ENCODE measurements at places on chromosomes 7 and 10.

- no peak for DNase-seq
Measured at GRCh38 chr7:145050415-145050814, 214.6 kb upstream of the TPK1 start.

DNA sequence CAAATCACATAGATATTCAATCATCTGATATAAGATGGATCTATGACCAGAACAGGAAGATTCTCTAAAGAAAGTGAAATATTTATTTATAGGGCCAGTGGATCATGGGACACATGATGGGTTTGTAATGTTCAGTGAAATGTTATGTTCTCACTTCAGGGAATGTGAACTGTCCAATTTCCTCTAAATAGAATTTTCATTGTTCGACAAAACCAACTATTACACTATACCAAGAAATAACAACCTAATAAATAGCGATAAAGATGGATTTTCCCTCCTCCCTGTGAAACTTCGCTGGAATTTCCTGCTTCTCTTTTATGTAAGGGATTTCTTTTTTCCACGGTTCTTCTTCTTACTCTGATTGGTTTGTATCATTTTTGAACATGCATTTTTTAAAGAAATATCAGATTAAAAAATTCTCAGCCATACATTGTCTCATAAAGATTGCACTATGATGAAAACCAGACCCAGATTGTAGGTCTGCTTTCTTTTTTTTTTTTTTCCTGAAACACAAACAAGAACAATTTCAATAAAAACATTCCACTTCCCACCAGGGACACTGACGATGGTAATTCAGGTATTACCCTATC is 139.8 kb upstream of the ZEB1 start:
- no peak for DNase-seq

GRCh38 chr7:149856583-149856982 is 17.2 kb upstream of the ATP6V0E2 start:
- no peak for DNase-seq

- DNase-seq = no peak
Measured at GRCh38 chr10:5125315-5126044, 31.3 kb downstream of the AKR1C3 start.

DNA sequence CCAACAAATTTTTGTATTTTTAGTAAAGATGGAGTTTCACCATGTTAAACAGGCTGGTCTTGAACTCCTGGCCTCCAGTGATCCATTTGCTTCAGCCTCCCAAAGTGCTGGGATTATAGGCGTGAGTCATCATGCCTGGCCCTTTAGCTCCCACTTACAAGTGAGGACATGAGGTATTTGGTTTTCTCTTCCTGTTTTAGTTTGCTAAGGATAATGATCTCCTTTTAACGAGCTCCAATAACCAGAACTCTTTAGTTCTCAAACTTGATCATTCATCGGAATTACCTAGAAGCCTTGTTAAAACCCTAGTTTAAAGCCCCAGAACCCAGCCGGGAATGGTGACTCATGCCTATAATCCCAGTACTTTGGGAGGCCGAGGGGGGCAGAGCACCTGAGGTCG is 481.4 kb downstream of the TYW1 start:
- DNase-seq = no peak

DNA sequence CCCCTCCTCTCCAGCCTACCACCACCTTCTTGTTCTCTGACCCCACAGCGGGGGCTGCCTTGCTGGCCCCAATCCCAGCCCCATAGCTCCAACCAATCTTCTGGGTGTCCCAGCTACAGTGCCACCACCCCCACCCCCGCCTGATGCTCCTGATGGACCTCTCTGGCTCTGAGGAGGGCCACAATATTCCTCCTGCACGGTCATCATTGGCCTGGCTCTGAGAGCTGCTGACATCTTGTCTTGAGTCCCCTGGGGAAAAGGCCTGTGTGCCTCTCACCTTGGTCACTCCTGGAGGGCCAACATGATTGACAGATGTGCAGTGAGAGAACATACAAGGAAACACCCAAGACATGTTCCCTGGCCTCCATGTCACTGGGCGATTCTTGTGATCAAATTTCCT is 7.6 kb downstream of the GDF2 start:
- no peak for DNase-seq

GRCh38 chr10:13095094-13095493 is 4.9 kb upstream of the OPTN start:
- DNase-seq = no peak

DNA sequence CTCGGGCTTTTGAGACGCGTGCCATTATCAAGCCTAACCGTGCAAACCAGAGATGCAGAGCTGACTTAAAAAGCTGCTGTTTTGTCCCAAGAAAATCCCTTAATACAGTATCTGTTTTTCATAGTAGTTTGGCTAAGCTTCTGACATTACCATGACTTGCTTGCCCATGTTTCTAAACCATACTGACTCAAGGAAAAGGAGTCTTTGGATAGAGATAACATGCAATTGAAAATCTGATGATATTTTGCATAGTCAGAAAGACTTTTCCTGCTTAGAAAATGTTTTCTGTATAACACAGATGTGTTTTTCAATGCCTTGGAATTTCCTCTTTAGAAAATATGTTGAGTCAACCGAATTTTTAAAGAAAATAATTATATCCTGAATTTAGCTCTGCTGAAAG is 21.5 kb upstream of the AKR1E2 start:
- no peak for DNase-seq

DNA sequence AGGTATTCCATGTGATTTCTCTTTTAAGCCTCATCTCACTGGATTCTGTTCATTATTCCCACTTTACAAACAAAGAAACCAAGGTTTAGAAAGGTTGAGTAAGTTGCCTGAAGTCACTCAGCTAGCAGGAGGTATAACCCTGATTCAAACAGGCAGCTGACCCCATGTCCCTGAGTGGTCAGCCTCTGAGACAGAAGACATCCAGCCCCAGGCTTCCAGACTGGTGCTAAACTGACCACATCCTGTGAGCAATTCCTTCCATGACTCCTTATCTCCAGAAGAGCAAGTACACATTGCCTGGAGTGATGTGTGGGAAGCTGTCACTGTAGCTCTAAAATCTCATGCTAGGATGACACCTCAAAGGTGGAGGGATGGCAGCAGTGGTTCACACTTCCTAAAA is 3.7 kb downstream of the PLPP4 start:
- no peak for DNase-seq

DNA sequence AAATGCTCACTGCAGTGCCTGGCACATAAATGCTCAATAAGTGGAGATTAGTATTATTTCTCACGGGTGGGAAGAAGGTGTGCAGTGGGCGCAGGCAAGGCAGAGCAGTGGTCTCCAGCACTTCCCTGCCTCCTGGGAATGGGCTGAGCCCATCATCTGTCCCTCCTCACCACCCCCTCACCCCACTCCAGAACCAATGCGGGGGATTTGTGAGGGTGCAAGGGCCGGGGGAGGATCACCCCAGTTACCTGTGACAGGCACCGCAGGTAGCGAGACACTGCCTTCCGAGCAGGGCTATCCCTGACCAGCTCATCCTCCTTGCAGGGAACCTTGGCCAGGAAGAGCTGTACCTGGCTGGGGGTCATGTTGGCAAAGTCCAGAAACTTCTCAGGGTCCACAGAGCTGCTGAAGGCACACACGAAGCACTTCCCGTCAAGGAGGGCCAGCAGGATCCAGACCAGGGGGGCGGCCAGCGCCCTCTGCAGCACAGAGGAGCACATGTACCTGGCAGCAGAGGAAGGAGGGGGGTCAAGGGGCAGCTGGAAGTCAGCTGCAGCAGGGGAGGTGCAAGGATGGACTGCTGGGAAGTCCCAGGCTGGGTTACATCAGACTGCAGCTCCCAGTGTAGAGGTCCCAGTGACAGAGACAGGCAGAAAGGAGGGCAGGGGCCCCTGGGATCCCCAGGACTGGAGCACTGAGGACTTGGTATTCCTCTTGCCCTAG is 2.8 kb downstream of the CALHM3 start:
- no peak for DNase-seq

DNA sequence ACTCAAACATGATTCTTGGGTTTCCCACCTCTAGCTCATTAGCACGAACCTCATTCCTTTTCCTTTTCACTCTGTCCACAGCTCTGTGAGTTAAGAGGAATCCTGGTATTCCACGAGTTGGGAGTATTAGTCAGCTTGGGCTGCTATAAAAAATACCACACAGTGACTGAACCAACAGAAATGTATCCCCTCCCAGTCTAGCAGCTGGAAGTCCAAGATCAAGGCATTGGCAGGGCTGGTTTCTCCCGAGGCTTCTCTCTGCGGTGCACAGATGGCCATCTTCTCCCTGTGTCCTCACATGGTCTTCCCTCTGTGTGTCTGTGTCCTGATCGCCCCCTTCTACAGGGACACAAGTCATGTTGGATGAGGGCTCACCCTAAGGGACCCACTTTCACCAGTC is 261.6 kb downstream of the TNS3 start:
- DNase-seq = no peak

DNA sequence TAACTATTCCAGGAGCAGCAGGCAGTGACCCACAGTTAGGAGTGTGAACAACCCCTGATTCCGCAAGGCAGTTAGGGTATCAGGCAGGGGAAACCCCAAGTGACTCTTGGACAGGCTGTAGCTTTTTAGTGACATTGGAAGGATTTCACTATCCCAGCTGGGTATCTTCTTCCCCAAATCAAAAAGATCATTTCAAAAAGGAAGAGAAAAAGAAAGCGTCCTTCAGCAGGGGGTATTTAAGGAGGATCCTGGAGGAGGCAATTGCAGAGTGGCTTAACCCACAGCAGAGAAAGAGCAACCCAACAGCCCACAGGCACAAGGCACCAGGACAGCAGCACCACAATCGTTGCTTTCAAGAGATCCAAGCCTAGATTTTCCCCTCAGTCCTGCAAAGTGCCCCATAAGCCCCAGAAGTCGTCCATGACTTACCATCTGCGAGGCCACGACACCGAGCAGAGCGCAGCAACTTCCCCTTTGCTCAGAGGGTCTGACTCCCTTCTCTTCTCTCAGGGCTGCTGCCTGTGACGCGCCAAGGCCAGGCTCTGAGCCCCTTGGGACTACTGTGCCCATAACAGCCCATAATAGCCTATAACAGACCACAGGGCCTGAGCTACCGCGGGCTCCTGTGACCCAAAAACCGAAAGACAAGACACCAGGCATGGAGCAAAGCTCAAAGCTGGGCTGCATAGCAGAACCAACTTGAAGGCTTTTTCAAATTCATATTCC is 19.8 kb downstream of the PIK3AP1 start:
- DNase-seq = peak; percentile 76

DNA sequence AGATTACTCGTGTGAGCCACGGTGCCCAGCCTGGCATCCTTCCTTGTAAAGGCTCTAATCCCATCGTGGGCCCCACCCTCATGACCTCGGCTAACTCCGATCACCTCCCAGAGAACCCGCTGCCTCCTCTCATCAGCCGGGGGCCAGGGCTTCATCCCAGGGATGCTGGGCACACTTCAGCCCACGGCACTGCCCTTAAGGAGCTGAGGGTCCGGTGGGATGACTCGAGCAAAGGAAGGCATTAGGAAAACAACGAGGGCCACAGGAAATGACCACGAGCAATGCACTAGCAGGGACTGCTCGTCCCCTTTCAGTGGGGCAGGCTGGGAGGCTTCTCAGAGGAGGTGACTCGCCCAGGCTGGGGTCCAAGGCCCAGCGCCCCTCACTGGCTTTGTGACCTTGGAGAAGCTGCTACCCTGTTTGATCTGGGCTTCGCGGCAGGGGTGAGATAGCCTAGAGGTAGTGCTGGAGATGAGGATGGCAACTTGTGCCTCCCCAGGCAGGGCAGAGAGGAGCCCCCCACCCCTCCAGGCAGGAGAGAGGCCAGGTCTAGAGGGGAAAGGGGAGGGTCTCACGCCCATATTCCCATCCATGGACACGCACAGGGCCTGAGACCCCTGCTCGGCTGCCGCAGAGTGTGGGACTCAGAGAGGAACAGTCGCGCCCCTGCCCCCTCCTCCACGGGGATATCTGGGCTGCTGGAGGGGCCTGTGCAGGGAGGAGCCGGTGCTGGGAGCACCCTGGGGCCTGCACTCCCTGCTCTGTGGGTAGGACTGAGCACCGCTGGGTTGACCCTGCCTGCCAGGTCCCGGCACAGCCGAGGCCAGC is 26.8 kb downstream of the ELFN1 start:
- no peak for DNase-seq

GRCh38 chr7:102082693-102083368 is 203.8 kb upstream of the SH2B2 start:
- DNase-seq = no peak

- DNase-seq = no peak
Measured at GRCh38 chr10:120262857-120263547, 194.0 kb upstream of the PLPP4 start.

DNA sequence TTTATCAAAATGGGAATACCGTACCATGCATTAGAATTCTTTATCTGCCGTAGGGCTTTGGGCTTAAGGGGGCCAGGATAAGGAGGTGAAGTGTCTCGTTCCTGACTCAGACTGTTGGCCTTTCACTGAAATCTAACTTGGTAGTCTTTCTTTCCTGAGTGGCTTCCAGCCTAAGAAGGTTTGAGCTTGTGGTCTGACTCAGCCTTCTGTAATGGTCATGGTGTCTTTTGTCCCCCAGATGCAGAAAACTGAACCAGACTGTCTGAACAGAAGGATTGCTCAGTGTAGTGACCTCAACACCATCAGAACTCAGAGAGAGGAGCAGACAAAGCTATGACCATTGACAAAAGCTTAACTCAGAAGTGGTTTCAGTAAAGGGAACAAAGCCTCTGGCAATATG is 39.5 kb downstream of the WNT2 start:
- no peak for DNase-seq

GRCh38 chr7:5432691-5433090 is 9.1 kb upstream of the TNRC18 start:
- DNase-seq = no peak

- DNase-seq = no peak
Measured at GRCh38 chr7:30173058-30173897, 38.5 kb downstream of the MTURN start.

- no peak for DNase-seq
Measured at GRCh38 chr10:127497685-127498084, 51.4 kb upstream of the NPS start.

Data from germinal center (tissue), 1 donor.